ENCODE measurements at places on chromosomes 1 and 21. TPM values are rescaled to one million over a fixed set of nuclear protein-coding genes. Genes with fewer than 3 reads are reported as not detected.

DNA sequence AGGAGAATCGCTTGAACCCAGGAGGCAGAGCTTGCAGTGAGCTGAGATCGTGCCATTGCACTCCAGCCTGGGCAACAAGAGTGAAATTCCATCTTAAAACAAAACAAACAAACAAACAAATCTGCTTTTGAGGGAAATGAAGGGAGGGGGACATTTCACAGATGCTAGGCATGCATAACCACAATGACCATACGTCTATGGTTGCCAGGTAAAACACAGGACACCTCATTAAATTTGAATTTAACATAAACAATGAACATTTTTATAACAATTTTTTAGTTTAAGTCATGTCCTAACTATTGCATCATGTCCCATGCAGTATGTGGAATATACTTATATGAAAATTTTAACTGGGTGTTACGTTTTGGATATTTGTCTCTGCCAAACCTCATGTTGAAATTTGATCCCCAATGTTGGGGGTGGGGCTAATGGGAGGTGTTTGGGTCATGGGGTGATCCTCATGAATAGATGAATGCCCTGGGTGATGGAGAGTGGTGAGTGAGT lies 31.0 kb upstream of the ZBTB18 start:
- no peak for DNase-seq
- H3K4me3 ChIP-seq = no peak overlapping the region
- no peaks in the 10 kb centered on the region for H3K36me3 ChIP-seq
- H3K27ac ChIP-seq = no peak overlapping the region
- no peaks in the 10 kb centered on the region for H3K4me1 ChIP-seq

The BMP8B gene
- not detected for polyA plus RNA-seq

The CACNA1S gene
- polyA plus RNA-seq = not detected

DNA sequence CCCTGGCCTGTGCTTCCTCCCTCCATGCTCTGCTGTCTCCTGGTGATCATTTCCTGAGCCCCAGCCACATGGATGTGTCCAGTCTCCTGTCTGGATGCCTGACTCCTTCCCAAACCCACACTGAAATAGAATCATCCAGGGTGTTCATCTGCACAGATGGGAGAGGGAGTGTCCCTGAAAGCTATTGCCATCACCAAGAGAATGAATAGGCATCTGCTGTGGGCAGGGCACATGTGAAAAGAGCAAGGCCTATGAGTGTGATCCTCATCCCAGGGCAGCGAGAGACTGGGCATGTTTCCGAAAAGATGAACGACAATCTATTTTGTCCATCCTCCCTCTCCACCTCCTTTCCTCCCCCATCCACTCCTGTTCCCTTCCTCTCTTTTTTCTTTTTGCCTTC lies 5.0 kb downstream of the IGSF21 start:
- no peak for DNase-seq
- peaks cover 34% of the 10 kb centered on the region for H3K27me3 ChIP-seq
- H3K4me1 ChIP-seq = no peaks in the 10 kb centered on the region
- no peak overlapping the region for H3K27ac ChIP-seq
- H3K36me3 ChIP-seq = no peaks in the 10 kb centered on the region
- no peak overlapping the region for H3K4me3 ChIP-seq

The CYP2J2 gene
- 0.06 TPM for polyA plus RNA-seq

DNA sequence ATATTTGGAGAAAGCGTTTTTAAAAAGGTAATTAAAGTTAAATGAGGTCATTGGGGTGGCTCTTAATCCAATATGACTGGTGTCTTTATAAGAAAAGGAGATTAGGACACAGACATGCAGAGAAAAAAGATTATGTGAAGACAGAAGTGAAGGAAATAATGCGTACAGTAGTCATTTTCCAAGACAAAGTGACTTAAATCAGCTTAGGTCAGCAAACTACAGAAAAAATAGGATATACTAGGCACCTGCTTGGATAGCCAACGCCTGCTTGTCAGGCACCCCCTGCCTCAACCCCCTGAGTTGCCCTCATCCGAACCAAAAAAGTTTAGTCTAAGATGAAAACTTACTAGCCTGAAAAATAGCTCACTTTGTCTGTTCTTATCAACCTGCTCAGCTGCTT lies 58.2 kb upstream of the SPAG17 start:
- H3K36me3 ChIP-seq = no peaks in the 10 kb centered on the region
- H3K27me3 ChIP-seq = no peaks in the 10 kb centered on the region
- H3K4me1 ChIP-seq = no peaks in the 10 kb centered on the region
- H3K27ac ChIP-seq = no peak overlapping the region
- no peak for DNase-seq

The ANKRD65 gene
- 0.15 TPM for polyA plus RNA-seq

GRCh38 chr1:156749419-156750118 lies 1.9 kb downstream of the HDGF start:
- peak overlapping the region; percentile 85 for H3K27ac ChIP-seq
- peaks cover 51% of the 10 kb centered on the region for H3K4me1 ChIP-seq
- H3K4me3 ChIP-seq = peak overlapping the region; percentile 92
- no peaks in the 10 kb centered on the region for H3K27me3 ChIP-seq

DNA sequence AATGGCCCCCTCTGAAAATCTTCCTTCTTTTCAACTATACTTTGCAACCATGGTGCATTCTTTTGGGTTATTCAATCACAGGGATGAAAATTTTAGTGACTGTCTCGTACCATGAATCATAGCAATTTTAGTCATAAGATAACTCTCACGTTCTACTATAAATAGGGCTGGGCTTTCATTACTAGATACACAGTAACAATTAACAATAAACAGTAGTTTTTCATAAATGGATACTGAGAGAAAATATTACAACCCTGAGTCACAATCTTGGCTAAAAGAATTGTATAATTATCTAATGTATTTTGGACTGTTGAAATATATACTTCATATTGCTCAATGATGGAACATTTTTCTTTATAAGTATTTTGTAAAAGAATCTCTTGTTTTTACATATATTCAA lies 96.1 kb downstream of the TEX35 start:
- no peak overlapping the region for H3K4me3 ChIP-seq
- H3K36me3 ChIP-seq = no peaks in the 10 kb centered on the region
- no peaks in the 10 kb centered on the region for H3K27me3 ChIP-seq
- H3K4me1 ChIP-seq = peaks cover 9% of the 10 kb centered on the region
- H3K27ac ChIP-seq = no peak overlapping the region

GRCh38 chr21:28418726-28419514 lies 573.8 kb downstream of the LTN1 start:
- no peaks in the 10 kb centered on the region for H3K27me3 ChIP-seq
- no peaks in the 10 kb centered on the region for H3K36me3 ChIP-seq
- H3K4me1 ChIP-seq = no peaks in the 10 kb centered on the region
- no peak overlapping the region for H3K4me3 ChIP-seq

DNA sequence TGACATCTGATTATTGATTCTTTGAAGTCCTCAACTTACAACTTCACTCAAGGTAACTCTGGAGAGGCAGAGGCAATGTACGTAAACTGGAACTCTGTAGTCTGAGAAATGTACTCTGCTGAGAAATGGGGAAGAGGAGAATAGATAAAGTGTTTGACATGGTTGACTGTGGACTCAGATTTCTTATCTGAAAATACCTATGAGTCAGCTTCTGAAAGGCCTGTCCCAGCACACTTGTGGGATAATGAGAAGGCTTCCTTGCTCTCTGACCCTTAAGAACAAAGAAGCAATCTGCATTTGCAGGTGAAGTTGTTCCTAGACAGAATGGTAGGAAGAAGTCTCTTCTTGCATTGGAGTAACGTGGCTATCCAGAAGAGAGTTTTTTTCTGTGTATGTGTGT lies 1573.5 kb downstream of the BRINP3 start:
- no peaks in the 10 kb centered on the region for H3K36me3 ChIP-seq
- H3K27ac ChIP-seq = no peak overlapping the region
- no peaks in the 10 kb centered on the region for H3K27me3 ChIP-seq
- H3K4me1 ChIP-seq = no peaks in the 10 kb centered on the region

DNA sequence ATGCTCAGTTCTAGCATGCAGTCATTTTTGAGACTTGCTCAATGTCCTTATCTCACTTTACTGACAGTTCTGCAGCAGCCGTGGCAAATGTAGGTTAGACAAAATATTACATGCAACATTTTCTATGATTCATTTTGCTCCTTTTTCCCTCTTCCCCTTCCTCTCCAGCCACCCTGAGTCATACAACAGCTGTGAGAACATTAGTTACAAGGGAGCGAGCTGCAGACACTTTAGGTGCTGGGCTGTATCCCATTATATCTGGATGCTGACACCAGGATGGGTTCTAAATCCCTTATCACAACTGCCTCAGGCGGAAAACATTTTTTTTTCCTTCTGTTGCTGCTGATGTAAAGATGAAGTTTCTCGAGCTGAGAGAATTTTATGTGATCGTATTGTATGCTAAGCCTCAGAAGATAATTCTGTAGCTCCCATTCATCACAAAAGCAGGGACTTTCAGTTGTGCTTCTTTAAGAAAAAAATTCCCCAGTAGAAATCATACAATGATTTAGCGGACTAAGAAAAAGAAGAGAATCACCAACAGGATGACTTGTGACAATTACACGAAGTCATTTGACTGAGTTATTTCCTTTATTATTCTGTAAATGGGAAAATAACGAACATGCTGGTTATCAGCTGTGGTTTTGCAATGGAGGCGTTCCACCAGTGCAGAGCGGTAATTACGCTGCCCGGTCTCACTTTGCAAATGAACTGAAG lies 345.0 kb downstream of the DISC1 start:
- peaks cover 17% of the 10 kb centered on the region for H3K4me1 ChIP-seq
- H3K27me3 ChIP-seq = no peaks in the 10 kb centered on the region
- peak overlapping the region; percentile 46 for H3K4me3 ChIP-seq
- DNase-seq = peak; percentile 94
- no peaks in the 10 kb centered on the region for H3K36me3 ChIP-seq
- peak overlapping the region; percentile 59 for H3K27ac ChIP-seq

- H3K27ac ChIP-seq = no peak overlapping the region
- H3K36me3 ChIP-seq = no peaks in the 10 kb centered on the region
- H3K27me3 ChIP-seq = no peaks in the 10 kb centered on the region
- no peak for DNase-seq
- H3K4me3 ChIP-seq = no peak overlapping the region
These were observed 1041.8 kb downstream of the PLA2G4A start for GRCh38 chr1:187870552-187870951.

The S100A16 gene
- 1,770 TPM for polyA plus RNA-seq

The PCAT6 gene
- polyA plus RNA-seq = 2.4 TPM

The MANEAL gene
- polyA plus RNA-seq = 1.9 TPM

DNA sequence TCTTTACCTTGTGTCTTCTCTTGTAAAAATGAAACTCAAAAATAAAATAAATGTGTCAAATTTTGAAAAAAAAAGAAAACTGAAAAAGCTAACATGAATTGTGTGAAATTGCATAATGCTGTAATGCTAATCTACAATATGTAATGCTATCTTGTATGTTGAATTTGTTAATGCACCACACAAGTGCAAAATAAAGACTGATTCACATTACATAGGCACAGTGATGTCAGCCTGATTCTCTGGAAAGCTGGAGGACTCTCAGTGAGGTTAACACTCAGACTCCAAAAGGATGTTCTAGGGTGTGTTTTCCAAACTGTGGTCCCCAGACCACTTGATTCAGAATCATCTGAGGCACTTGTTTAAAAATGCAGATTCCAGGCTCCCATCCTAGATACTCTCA lies 25.6 kb downstream of the SYT11 start:
- no peaks in the 10 kb centered on the region for H3K27me3 ChIP-seq
- H3K4me3 ChIP-seq = no peak overlapping the region
- peaks cover 10% of the 10 kb centered on the region for H3K4me1 ChIP-seq
- no peaks in the 10 kb centered on the region for H3K36me3 ChIP-seq
- no peak for DNase-seq
- H3K27ac ChIP-seq = no peak overlapping the region

DNA sequence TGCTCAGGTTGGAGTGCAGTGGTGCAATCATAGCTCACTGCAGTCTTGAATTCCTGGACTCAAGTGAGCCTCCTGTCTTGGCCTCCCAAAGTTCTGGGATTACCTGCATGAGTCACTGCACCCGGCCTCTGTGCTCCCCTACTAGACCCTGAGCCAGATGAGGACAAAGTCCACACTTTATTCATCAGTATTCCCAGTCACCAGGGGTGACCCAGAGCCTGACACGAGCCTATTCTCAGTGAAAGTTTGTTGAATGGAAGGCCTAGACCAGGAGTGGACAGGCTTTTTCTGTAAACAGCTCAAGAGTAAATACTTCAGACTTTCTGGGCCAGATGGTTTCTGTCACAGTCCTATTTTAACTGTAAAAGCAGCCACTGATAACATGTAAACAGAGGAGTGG lies 68.2 kb downstream of the MAB21L3 start:
- no peak for DNase-seq
- H3K27ac ChIP-seq = no peak overlapping the region
- no peak overlapping the region for H3K4me3 ChIP-seq
- no peaks in the 10 kb centered on the region for H3K36me3 ChIP-seq

The SLC39A1 gene
- 98.0 TPM for polyA plus RNA-seq

DNA sequence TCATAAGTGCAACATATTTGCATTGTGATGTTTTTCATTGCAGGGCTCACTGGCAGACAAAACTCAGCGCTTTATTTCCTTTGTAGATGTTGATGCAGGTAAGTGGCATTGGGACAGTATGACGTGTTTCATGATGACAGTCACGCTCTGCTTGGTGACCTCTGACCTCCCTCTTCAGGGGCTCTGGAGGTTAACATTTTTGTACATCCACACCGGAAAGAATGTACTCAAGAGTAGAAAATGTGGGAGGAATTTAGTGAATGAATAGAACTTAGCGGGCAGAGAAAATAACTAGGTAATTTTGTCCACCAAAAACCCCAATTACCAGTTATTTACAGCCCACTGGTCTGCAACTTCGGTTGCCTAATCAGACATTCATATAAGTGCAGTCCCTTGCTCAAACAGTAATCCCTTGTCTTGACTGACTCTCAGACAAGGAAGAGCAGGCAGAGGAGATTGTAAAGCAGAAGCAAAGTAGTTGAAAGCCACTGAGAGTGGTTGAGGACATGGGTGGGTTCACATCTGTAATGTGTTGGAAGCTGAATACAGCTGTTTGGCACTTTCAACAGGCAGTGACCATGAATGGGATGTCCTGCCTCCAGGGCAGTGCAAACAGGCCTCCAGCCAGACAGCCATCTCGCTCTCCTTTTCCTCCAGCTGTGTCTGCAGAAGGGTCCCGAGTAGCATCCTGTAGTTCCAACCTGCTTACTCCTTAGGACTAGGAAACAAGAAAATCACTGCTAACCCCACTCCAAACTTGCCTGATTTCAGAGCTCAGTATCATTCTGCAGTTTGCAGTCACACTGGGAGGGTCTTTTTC lies 188.9 kb downstream of the NRIP1 start:
- no peaks in the 10 kb centered on the region for H3K27me3 ChIP-seq
- no peak overlapping the region for H3K27ac ChIP-seq
- peaks cover 38% of the 10 kb centered on the region for H3K4me1 ChIP-seq

The SSU72 gene
- polyA plus RNA-seq = 85.9 TPM

GRCh38 chr1:84433258-84434080 lies 35.2 kb downstream of the DNASE2B start:
- peak overlapping the region; percentile 69 for H3K27ac ChIP-seq
- DNase-seq = peak; percentile 81
- H3K4me3 ChIP-seq = no peak overlapping the region
- H3K36me3 ChIP-seq = no peaks in the 10 kb centered on the region
- H3K27me3 ChIP-seq = no peaks in the 10 kb centered on the region

Measured in endothelial cell of umbilical vein (primary cell).